ENCODE measurements at places on chromosomes 4 and X.

GRCh38 chrX:123217077-123217476, 33.0 kb downstream of the GRIA3 start:
- no peak for DNase-seq

- DNase-seq, result peak; percentile 7
Measured at GRCh38 chr4:123479944-123480343, 83.3 kb downstream of the SPRY1 start.

DNA sequence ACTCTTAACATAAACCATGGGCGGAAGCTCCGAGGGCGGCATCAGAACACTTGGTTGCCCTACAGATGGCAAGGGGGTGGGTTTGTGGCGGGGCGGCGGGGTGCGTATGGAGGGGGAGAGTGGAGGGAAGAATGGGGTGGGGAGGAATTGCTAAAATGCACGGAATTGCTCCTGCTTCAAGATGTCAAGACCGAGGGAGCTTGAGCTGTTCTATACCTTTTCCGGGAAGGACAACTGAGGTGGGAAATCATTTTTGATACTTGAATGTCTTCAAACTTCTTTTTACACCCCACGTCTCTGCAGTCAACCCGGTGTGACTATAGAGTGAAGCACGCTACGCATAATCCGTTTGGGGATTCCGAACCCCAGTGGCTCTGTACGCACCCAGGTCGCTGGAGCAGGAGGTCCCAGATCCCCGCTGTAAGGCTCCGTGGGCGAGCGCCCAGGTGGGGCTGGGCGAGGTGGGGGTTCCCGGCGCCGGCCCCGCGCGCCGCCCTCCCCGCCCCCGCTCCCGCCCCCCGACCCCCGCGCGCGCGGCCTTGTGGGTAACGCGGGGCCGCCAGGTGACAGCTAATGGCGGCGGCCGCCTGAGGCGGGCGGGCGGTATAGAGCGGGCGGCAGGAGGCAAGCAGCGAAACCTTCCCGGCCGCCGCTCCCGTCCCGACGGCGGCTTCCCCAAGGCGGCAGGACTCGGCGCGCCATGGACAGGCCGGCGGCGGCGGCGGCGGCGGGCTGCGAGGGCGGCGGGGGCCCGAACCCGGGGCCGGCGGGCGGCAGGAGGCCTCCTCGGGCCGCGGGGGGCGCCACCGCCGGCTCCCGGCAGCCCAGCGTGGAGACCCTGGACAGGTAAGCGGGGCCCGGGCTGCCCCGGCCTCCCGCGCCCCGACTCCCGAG, at the start of gene MTMR1:
MTMR1 (plus strand) TSS at position 566 of the 894 bp plus-strand sequence; CDS start at position 701, 135 bp downstream.
- no peak for DNase-seq

GRCh38 chr4:169716677-169717076, 41.1 kb downstream of the HPF1 start:
- DNase-seq, result no peak

- peak; percentile 27 for DNase-seq
Measured at GRCh38 chr4:101232074-101232776, 115.1 kb downstream of the PPP3CA start.

GRCh38 chrX:101397779-101398178, 7.0 kb downstream of the RPL36A start:
- DNase-seq, result no peak

DNA sequence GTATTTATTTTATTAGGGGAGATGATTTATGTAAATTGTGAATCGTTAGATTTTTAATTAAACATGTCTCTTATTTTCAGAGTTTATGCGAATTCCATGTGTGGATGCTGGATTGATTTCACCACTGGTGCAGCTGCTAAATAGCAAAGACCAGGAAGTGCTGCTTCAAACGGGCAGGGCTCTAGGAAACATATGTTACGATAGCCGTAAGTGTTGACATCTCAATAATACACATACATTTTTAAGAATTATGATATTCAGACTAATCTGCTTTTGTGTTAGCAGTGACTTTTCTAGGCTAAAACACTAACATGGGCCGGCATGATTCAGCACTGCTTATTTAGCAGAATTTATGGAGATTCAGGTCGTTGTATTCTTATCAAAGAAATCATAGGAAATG, 91.2 kb downstream of the RAP1GDS1 start:
- DNase-seq, result peak; percentile 6

- DNase-seq, result no peak
Measured at GRCh38 chr4:7737752-7738457, 201.8 kb downstream of the AFAP1 start.

- no peak for DNase-seq
Measured at GRCh38 chrX:63275127-63275526, 76.0 kb downstream of the SPIN4 start.

DNA sequence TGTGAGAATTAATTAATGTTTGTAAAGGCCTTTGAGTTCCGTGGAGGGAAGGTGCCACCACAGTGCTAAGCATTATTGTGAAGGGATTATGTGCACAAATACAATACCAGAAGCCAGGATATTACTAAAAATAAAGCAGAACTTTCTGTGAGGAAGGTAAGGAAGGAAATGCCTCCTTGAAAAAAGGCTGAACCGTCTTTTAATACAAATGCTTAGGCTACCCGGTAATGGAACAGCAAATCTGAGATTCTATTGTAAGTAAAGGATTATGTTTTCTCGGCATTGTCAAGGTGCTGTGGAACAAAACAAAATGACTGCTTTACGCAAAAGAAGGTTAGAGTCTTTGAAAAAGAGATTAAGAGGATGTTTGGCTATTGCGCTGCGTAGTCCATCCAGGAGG, 57.9 kb upstream of the SPRY1 start:
- no peak for DNase-seq

DNA sequence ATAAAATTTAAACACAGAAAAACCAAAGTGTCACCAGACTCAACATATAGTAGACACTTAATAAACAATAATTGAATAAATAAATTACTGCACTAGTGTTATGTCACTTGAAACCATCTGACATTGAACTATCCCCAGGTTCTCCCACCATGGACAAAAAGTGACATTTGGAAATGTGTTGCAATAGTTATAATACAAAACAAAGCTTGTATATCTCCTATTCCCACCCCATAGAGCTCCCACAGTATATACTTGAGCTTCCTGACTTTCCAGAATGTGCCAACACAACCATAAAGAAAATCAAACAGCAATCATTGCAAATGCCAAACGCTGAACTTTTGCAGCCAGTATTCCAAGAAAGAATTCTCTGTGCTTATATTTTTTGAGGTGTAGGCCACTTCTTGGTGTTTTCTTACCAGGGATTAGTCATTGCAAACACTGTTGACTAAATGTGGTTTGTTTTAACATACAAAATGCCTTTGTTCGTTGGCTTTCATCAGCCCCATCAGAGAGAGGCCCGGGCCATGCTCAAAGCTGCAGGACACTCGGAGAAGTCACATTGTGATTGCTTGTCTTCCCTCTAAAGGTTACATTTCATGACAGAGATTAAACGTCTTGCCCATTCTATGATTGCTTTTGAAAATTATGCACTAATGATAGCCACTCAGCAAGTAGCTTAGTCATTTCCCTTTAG, 33.8 kb downstream of the PPARGC1A start:
- no peak for DNase-seq

- no peak for DNase-seq
Measured at GRCh38 chr4:2062168-2062807, 3.2 kb downstream of the NAT8L start.

- DNase-seq, result no peak
Measured at GRCh38 chrX:87397103-87397886, 120.3 kb upstream of the KLHL4 start.

- no peak for DNase-seq
Measured at GRCh38 chr4:151358266-151358665, 32.9 kb upstream of the SH3D19 start.

DNA sequence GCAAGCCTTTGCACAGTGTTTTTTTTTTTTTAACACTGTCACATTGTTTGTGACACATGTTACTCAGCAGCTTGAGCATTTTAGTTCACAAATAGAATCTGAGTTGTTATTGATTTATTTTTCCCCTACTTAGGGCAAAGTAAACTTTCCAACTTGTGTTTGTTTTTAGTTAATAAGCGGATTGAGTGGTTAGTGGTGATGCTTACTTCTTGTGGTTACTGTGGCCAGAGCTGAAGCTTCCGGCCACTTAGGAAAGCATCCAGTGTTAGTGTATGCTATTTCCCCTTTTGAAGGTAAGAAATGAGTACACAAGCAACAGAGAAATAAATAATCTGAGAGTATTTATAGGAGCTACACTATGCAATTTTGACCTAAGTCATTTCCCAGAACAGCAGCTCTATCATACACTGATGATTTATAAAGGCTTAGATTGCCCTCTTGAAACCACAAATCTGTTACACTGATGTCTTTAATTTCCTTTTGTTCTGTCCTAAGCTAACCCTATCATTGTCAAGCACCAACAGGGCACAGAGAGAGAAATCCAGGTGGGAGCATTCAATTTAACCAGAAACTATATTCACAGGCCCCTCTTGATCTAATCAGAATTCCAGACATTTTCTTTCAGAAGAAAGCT, 2464.6 kb downstream of the PCDH7 start:
- peak; percentile 95 for DNase-seq

- DNase-seq, result peak; percentile 66
Measured at GRCh38 chr4:14132301-14132700, 504.8 kb upstream of the BOD1L1 start.

GRCh38 chrX:5057786-5058185, 1170.9 kb downstream of the NLGN4X start:
- DNase-seq, result no peak

DNA sequence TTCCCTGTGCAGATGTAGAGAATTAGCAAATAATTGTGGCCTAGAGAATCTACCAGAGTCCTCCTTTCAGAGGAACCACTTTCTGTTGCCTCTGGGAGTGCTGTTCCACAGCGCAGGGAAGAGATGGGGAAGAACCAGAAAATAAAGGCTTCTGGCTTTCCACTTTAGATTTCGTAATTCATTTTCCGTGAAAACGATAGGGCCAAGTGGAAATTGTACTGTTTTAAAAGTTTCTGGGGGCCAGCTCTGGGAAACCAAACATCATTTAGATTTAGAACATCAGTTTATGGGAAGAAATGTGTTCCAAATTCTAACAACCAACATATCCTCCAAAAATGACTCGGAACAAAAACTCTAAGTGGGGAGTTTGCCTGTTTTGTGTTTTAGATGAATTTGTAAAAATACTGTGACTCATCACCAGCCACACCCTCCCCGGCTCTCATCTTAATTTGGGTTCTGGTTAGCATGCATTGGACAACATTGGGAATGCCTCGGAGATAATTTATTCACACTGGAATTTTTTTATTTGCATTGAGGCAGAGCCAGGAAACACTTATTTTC, 65.2 kb upstream of the LNX1 start:
- DNase-seq, result peak; percentile 60

DNA sequence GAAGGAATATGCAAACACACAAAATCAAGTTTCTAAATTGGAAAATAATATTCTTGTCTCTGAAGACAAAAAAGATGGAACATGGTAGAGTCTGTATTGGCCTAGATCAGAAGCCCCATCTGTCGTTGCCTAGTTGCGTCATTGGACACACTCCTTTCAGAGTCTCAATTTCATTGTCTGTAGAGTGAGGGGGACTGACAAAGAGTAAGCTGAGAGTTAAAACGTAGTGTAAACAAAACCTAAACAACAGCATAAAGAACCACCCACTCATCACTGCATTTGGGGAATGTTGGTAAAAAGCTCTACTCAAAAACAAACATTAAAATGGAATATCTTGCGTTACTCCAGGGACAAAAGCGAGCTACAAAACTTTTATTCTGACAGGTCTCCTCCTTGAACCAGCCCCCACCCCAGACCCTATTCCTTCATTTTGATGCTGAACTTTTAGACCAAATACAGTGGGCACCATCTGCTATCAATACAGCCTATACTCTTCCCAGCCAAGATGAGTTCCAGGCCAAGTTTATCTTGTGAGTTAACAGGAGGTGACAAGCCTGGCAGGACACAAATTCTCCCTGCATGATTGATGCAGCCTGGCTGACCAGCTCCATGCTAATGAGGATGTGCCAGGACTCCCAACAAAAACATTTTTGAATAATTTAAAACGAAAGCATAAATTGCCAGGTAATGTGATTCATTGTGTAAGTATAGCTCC, 125.2 kb downstream of the COL25A1 start:
- DNase-seq, result no peak

DNA sequence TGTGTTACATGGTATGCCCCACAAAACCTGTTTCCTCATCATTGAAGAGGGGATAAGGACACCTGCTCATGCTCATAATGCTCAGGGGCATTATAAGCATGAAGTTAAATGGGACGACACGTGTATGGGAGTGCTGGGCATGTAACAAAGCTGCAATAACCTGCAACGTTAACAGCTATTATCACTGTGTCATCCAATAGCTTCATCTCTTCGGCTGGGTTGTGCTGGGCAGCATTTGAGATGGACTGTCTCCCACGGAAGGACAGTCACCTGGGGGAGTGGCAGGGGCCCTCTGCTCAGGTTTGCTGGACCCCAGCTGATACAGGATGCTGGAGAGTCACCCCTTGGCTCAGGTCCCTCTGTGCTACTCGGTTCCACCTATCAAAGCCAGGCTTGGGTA, 94.5 kb downstream of the NSUN7 start:
- DNase-seq, result no peak

DNA sequence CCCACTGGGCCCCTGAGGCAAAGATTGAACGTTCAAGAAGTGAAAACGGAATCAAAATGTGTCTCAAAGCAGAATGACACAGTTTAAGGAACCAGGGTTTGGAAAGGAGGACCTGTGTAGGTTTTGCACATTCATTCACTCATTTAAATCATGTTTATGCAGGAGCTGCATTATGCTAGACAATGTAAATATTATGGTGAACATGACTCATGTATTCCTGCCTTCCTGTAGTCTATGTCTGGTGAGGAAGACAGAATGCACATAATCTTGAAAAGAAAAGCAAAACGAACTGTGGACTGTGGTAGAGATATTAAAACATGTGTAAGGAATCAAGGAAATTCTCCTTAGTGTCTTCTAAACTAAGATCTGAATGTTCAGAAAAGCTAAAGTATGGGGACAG, 311.8 kb upstream of the SMIM31 start:
- DNase-seq, result no peak

DNA sequence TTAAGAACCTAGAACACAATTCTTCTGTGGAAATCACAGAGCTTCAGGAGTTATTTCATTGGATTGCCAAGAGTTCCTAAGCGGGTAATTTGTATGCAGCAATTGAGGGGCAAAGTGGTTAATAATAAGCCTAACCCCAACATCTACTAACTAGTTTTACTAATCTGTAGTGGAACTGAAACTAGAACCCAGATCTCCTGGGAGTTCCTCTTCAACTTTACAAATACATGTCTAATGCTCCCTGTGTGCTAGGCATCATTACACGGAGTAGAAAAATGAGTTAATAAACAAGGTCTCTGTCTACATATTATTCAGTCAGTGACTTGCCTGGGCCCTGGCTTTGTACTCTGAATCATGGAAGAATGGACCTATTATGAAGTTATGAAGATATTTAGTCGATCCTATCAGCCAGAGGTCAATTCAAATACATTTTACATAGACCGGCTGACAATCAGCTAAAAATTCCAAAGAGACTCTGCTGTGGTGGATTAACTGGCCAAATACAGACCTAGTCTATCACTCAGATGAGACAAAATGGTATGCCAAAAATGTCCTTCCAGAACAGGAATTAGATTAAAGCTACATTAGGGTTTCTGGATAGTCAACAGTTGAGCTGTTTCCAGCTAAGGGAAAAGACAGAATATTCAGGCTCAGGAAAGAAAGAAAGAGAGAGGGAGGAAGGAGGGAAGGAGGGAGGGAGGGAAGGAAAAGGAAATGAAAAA, 326.0 kb downstream of the FBXW7 start:
- DNase-seq, result peak; percentile 46

- no peak for DNase-seq
Measured at GRCh38 chr4:128757712-128758111, 51.8 kb upstream of the JADE1 start.

Data from MV-4-11 (cell line).